ENCODE measurements at places on chromosomes 1 and 21.

- no peak for DNase-seq
Observed at GRCh38 chr1:156743367-156744302, 2.7 kb upstream of the MRPL24 start.

DNA sequence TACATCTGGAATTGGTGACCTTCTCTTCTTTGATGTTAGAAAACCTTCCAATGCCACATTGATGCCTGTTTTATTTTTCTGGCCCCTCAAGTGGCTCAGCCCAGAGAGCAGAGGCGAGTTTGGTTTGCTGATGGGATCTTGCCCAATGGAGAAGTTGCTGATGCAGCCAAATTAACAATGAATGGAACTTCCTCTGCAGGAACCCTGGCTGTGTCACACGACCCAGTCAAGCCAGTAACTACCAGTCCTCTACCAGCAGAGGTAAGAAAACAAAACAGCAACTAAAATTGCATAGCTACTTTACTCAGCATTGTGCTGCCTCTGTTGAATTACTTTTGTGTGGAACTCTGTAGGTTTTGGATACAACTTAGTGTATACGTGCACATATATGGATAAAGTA lies 97.6 kb downstream of the CC2D1B start:
- no peak for DNase-seq

GRCh38 chr1:201565771-201566528 lies 27.0 kb downstream of the NAV1 start:
- no peak for DNase-seq

GRCh38 chr1:181538836-181539235 lies 55.5 kb downstream of the CACNA1E start:
- no peak for DNase-seq

Measured in T-helper 1 cell (primary cell).